Activated T-helper 17 cell treated with anti-CD3 and anti-CD28 coated beads, Interleukin-2, amount 50 U/mL, for 72 hours (primary cell): ENCODE measurements at places on chromosomes 5 and 9. TPM values are rescaled to one million over a fixed set of nuclear protein-coding genes. Genes with fewer than 3 reads are reported as not detected.

DNA sequence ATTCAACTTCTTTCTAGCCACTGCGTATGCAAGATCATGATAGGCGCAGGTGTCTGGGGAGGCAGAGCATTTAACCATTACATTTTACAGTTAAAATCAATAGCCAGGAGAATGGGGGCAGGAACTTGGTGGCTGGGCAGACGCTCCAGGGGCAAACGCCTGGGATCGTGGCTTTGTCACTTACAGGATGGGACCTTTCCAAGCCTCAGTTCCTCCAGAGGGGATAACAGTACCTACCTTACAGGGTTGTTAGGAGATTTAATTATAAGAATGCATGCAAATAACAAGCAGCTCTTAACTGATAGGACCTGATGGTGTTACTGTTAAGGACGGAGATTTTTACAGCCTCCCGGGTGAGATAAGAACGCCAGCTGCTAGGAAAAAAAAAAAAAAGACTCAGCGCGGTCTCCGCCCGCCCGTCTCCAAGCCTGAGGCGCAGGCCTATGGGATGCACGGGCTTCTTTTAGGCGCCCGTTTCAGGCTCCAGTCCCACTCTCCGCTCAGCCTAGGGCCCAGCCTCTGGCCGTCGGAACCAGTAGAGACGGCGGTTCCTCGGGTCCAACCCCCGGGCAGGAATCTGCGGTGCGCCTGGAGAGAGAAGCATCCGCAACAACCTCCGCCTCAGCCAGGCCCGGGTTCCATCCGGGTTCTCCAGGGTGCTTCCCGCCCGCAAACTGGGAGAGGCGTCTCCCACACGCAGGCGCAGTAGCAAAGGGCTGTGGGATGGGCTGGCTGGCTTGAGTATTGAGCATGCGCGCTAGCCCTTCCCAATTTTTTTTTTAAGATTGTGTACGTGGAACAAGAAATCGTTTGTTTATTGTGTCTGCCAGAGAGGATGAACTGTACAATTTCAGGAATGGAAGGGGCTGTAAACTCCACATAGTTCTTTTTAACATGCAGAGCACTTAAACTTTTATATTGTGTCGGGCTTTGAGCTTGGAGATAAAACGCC, at the start of gene FAM200C:
FAM200C (minus strand) TSS at position 653 of the 952 bp plus-strand sequence. CDS start 4,564 bp downstream, outside the sequence.
- ATAC-seq, result peak; percentile 92

DNA sequence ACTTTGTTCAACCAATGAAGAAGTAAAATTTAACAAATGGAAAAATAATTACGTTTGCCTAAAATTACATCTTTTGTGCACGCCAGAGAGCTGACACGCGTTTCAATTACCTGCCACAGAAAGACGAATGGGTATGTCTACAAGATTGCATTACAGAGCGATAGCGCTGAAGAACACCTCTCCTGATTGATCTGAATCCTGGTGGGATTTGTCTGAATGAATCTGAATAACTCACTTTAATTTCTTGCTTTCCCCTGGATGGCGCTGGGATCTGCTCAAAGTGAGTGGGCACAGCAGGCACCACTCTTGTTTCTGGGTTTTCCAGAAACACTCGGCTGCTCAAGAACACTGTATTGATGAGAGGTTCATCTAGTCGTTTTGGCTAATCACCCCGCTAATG, 148.8 kb upstream of the TBC1D2 start:
- no peak for ATAC-seq

GRCh38 chr9:70988551-70988950, 132.9 kb downstream of the TRPM3 start:
- ATAC-seq, result no peak

GRCh38 chr5:18305288-18305924, 671.1 kb downstream of the TAF11L14 start:
- ATAC-seq, result no peak

DNA sequence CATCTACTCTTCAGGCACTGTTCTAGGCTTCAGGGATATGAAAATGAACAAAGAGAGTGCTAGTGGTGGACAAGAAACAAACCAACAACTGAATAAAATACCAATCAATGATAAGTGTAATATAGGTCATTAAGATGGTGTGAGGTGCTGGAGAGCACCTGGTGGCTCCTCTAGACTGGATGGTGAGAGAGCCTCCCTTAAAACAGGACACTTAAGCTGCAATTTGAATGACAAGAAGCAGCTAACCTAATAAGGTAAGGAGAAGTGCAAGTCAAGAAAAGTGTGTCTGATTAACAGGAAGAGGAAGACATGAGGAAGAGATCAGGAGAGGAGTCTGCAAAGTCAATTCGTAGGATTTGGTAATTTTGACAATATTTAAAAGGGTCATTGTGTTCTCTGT, 23.1 kb downstream of the JAKMIP2 start:
- ATAC-seq, result no peak

DNA sequence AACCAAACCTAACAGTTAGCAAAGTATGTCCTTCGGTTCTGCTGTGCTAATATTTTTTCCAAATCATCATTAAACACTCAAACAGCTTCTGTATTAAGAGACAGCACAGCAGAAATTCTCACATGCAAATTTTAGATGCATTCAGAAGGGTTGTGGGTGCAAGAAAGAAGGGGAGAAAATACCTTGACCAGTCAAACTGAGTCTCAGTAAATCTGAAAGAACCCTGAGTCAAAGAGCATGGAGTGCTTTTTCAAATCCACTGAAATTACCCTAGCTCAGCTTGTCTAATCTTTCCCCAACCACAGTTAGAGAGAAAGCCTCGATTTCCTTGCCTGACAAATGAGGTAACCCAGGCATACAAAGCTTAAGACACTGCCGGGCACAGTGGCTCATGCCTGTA, 55.1 kb downstream of the RETREG1 start:
- no peak for ATAC-seq

- no peak for ATAC-seq
Observed at GRCh38 chr9:94108584-94108983, 24.3 kb downstream of the PTPDC1 start.

DNA sequence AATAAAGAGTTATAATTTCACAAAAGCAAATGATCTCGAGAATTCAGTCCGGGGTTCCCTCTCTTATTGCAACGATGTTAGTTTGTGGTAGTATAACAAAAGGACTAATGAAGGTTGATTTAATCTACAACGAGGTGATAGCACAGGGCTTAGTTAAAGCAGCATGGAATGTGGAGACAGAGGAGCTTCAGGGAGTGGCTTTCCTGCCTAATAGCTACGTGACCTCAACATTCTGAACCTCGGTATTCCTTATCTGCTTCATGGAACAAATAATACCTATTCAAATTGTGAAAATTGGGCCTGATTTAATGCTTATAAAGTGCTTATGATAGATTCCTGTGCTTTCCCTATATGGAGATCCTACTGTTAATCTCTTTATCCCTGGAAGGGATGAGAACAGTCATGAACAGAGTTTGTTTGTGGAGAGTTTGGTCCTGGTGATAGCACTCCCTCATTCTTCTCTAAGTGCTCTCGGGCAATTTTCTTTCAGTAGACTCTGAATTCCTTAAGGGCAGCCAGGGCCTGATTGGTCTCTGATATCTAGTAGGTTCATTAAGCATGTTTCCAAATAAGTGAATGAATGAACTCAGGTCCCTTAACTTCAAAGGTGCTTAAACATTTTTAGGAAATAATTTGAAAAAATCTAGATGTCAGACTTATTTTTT, 104.1 kb upstream of the TUT7 start:
- ATAC-seq, result no peak

- peak; percentile 31 for ATAC-seq
Observed at GRCh38 chr9:102922526-102922925, 72.6 kb upstream of the CYLC2 start.

GRCh38 chr5:146877783-146878475, 628 bp downstream of the PPP2R2B start:
- peak; percentile 51 for ATAC-seq

DNA sequence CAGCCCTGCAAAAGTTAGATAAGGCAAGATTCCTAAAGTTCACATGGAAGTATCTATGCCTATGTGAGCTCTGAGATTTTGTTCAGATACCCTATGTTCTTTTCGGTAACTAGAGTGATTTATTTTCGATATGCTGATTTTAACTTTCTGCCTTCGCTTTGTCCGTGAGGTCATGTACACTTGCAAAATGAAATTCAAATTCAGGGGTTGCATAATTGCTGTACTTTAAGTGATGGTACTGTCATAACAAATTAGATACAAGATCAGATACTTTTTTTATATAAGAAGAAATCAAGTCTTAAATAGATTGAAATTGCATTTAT, 350 bp upstream of the ECPAS start:
- peak; percentile 8 for ATAC-seq

- ATAC-seq, result no peak
Observed at GRCh38 chr5:32190095-32190494, 16.0 kb upstream of the GOLPH3 start.

- ATAC-seq, result no peak
Observed at GRCh38 chr9:109242014-109242413, 75.0 kb upstream of the FRRS1L start.

DNA sequence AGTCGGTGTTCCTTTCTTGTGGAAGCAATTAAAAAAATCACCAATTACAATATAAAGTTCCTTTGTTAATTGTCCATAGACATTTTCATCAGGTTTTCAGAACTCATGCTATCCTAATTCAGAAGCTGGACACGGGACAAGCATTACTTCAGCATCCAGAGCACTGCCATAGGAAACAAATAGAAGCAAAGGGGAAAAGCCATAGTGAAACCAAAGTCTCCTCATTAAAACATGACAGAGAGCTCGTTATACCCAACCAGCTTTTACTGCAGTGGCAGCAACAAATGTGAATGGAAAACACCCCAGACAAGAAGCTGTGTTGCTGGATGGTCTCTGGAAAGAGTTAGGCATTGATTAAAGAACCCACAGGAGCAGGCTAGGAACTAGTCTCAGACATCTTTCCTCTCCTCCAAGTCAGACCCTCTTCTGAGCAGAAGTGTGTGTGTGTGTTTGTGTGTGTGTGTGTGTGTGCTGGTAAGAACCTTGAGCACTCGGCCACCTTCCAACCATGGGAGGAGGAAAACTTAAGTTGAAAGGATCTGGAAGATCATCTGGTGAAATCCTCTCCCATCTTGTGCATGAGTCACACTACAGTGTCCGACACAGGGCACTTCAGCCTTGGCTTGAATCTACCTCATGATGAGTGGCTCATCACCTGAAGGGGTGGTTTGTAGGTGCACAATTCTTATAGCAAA, 162.6 kb upstream of the ADAMTS16 start:
- no peak for ATAC-seq

GRCh38 chr9:131736431-131736830, 3.4 kb downstream of the RAPGEF1 start:
- no peak for ATAC-seq

DNA sequence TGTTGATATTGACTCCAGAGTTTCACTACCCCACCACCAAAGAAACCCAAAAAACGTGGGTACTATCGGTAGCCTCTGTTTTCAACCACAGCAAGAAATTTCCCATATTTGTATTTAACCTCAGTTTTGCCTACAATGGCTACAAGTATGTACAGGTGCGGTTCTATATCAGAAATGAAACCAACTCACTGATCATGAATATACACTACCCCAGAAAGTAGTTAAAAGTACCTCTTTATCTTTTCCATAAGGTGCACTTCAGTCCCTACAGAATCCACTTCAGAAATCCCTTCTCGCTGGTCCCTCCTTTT, 140.6 kb upstream of the SLC12A2 start:
- ATAC-seq, result no peak

GRCh38 chr9:102700936-102701335, 294.2 kb upstream of the CYLC2 start:
- ATAC-seq, result no peak

DNA sequence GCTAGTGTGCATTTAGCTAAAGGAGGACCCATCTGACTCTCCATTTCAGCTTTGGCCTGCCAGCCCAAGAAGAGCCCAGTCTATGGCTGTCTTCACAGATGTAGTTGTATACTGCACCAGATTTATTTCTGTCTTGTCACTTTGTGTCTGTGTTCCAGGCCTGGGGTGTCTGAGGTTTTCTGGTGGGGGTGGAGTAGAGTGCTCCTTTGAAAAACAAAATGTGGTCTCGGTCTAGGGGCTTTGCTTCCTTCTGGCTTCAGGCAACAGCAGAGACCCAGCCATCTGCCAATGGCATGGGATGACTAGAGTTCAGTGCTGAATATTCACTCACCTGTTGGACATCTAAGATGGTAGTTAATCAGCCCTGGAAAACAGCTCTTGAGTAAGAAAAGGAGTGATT, 10.9 kb downstream of the IGIP start:
- ATAC-seq, result no peak

DNA sequence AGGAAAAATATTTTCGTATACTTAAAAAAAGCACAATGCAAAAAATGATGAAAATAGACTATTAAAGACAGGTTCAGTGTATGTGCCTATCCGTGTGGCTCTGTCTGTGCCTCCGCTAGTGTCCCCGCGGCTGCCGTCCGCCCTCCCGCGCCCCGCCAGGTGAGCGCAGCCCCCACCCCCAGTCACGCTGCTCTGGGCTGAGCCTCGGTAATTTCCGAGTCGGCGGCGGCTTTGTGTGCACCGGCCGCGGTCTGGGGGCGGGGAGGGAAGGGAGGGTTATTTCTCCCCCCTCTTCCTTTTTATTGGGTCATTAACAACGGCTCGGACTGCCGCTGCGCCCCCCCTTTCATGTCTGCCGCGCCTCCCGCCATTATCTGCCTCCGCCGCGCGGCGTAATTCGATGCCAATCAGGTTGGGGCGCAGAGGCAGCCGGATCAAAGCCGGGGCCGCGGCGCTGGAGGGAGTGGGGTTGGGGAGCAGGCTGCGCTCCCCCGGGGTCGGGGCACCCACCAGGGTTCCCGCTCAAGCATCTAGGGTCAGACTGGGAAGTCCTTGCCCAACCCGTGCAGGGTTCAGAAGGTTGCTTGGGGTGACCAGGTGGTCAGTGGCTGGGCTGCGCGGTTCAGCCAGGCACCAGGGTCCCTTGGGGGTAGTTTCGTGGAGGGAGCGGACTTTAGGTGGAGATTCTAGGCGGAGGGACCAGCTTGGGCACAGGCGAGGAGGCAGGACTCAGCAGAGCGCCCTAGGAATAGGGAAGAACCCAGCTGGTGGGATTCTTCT, 39.5 kb upstream of the PSD2 start:
- no peak for ATAC-seq

GRCh38 chr9:26983340-26983739, 22.1 kb downstream of the LRRC19 start:
- no peak for ATAC-seq

DNA sequence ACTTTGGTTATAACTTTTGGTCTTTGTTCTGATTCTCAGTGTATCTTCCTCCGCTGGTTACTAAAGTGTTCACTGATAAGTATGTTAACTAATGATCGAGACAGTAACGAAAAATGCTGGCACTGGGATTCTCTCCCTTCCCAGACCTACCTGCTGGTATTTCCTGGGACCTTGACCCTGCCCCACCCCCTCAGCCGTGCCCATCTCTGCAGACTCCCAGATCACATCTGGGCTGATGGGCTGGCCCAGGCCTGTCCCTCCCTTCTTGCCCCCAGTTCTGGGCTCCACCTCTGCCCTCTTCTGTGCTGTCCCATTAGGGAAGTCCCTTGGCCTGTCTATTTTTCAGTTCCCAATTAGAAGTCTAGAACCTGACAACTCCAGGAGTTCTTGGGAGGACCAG, 46.9 kb downstream of the NEURL1B start:
- ATAC-seq, result no peak

- no peak for ATAC-seq
Observed at GRCh38 chr9:5560443-5561100, 50.2 kb downstream of the PDCD1LG2 start.

GRCh38 chr9:68981789-68982188, 32.1 kb downstream of the PRKACG start:
- ATAC-seq, result no peak

The PLEKHG4B gene
- 0.11 TPM for total RNA-seq

The TMEM174 gene
- not detected for total RNA-seq

The LRSAM1 gene
- total RNA-seq, result 22.0 TPM

The ZER1 gene
- 16.0 TPM for total RNA-seq

The NR2F1-AS1 gene
- total RNA-seq, result not detected

The TTC23L gene
- total RNA-seq, result 0.08 TPM
